ENCODE measurements at places on chromosomes 16 and 17.

DNA sequence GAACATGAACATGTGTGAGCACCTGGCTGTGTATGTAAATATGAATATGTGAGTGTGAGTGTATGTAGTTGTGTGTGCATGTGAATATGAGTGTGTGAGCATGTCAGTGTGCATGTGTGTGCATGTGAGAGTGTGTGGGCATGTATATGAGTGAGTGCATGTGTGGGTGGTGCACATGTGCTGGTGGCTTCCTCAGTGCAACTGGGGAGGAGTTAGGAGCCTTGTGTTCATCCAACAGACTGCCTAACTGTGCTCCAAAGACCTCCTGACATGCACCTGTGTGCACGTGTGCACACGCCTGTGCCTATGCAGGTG lies 1.4 kb downstream of the TMEM235 start:
- DNase-seq = no peak

DNA sequence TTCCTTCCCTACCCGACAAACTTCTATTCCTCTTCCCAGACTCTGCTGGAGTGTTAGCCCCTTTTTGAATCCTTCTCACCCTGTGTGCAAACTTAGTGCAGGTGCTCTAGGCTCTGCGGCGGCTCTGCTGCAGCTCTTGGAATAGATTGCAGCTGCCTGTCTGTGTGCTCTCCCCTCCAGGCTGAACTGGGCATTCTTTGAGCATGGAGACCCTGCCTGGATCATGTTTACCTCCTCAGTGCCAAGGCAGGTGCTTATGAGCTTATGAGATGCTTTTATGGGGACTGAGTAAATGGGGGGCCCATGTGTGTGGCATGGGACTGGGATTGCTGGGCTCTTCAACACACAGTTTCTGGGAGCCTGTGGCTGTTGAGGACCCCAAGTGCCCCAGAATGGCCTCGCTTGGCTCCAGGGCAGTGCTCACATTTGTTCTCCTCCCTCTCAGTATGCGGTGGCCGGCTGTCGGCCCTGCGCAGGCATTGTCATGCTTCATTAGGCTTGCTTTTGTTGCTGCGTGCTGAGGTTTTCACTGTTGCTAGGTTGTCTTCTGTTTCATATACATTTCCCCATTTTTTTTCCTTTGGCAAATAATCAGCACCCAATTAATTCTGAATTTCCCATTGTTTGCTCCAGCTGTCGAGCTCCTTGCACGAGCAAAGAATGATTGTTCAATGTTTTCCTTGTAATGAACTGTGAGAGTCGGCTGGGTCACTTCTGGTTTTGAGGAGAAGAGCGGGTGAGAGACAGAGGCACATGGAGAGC lies 185.5 kb upstream of the NLRP1 start:
- DNase-seq = no peak

DNA sequence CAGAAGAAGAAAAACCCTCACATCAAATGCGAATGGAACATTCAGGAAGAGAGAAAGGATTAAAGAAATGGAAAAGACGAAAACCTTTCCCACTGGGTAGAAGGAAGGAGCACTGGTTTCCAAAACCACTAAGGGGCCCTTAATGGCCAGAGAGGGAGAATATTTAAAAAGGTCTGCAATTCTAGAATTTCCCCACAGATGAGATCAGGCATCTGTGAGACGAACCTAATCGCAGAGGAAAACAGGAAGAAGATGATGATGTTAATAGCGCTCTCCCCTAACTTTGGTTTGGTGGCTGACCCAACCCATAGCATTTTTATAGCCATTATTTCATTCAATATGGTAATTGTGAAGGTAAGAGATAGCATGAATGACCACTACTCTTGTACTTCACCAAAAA lies 32.8 kb downstream of the XYLT1 start:
- no peak for DNase-seq

GRCh38 chr16:49353680-49354079 lies 19.9 kb upstream of the C16orf78 start:
- no peak for DNase-seq

DNA sequence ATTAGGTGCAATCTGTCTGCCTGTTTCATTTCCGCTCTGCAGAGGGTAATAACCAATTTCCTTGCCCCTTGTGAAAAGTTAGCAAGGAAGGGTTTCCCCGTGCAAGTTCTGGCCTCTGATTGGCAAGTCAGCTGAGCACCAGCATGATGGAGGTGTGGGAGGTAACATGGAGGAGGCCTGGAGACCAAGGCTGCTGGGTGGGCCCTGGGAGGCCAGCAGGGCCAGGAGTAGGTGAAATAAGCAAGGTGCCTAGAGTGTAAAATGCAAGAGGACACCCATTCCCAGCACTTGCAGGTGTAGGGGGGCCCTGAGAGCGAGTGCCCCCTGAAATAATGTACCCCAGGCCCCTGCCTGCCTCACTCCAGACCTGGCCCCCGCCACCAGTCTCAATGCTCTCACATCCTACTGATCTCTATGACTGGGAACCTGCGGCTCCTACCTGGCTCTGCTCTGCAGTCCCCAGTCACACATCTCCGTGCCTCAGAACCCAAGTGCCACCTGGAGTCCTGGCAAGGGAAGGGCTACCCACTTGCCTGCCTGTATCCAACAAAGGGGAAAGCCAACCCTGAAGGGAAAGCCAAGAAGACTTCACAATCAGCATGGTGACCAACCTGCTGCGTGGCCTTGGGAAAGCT lies 116.2 kb downstream of the C16orf78 start:
- DNase-seq = no peak

All from MM.1S (cell line).